ENCODE measurements at places on chromosomes 12 and 14.

- peak; percentile 46 for DNase-seq
Observed at GRCh38 chr12:30796313-30796780, 41.6 kb upstream of the CAPRIN2 start.

- no peak for DNase-seq
Observed at GRCh38 chr14:20477211-20477876, 8.1 kb downstream of the PNP start.

DNA sequence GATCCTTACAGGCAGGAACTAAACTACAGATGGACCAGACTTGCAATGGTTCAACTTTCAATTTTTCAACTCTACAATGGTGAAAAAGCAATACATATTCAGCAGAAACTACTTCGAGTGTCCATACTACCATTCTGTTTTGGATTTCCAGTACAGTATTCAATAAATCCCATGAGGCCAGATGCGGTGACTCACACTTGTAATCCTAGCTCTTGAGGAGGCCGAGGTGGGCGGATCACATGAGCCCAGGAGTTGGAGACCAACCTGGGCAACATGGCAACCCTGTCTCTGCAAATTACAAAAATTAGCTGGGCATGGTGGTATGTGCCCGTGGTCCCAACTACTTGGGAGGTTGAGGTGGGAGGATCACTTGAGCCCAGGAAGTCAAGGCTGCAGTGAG lies 336.1 kb downstream of the MED13L start:
- DNase-seq: no peak

GRCh38 chr12:15446807-15447206 lies 124.5 kb downstream of the PTPRO start:
- no peak for DNase-seq

GRCh38 chr12:14256555-14257169 lies 108.8 kb upstream of the ATF7IP start:
- peak; percentile 89 for DNase-seq

GRCh38 chr12:121452985-121453360 lies 53.1 kb downstream of the RNF34 start:
- DNase-seq: no peak

- peak; percentile 22 for DNase-seq
Observed at GRCh38 chr12:116266168-116266601, 11.3 kb downstream of the MED13L start.

- peak; percentile 97 for DNase-seq
Observed at GRCh38 chr12:7498809-7499208, 4.8 kb downstream of the CD163 start.

GRCh38 chr14:25833341-25834126 lies 764.3 kb downstream of the NOVA1 start:
- no peak for DNase-seq

GRCh38 chr12:103879878-103880277 lies 38.8 kb upstream of the NT5DC3 start:
- no peak for DNase-seq

DNA sequence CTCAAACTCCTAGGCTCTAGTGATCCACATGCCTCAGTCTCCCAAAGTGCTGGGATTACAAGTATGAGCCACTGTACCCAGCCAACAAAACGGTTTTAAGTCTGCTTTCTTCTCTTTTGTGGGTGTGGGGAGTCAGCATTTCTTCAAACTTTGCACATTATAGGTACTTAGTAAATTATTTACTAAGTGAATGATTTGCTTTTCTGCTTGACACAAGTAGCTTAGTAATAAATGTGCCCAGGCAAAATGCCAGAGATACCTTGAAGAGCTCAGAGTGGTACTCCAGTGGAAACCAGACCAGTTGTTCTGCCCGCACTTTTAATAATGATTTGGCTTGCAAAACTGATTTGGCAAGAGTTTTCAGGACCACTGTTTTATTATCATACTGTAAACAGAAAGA lies 15.0 kb downstream of the DEPDC4 start:
- DNase-seq: no peak

GRCh38 chr14:75995372-75996041 lies 9.9 kb downstream of the IFT43 start:
- DNase-seq: peak; percentile 88

- DNase-seq: peak; percentile 6
Observed at GRCh38 chr12:77003246-77003645, 62.1 kb downstream of the E2F7 start.

GRCh38 chr12:132007041-132007440 lies 57.3 kb downstream of the EP400 start:
- DNase-seq: no peak

- DNase-seq: no peak
Observed at GRCh38 chr12:123267335-123267920, 4.2 kb downstream of the CDK2AP1 start.

GRCh38 chr12:40999210-40999609 lies 188.9 kb upstream of the PDZRN4 start:
- DNase-seq: no peak

GRCh38 chr12:59890896-59891579 lies 295.2 kb downstream of the SLC16A7 start:
- no peak for DNase-seq

DNA sequence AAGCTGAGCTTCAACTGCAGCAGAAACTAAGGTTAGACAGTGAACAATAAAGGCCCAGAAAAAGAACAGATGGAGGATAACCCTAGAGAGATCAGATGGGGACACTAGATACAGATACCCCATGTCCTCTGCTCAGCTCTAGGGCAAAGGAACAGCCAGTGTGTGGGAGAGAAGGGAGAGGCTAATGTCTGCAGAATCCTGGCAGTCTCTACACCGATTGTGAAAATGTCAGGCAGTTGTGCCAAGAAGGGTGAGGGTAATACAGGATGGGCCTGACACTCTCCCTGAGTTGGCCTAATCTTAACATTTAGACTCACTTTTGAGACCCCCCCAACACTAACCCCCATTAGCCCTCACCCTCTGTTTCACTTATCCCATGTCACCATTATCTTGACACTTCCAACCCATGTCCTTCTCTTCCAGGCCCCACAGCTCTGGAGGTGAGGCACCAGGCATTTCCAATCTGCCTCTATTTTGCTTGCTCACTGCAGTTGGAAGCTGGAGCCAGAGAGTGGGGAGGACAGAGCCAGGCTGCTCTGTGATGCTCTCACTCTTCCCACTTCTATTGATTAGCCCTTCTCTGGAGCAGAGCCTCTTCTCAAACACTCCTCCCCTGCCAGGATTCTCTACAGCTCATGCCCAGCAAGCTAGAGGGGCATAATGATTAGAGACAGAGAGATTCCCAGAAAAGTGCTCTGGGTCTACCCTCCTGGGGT lies 3.0 kb upstream of the BLOC1S1 start:
- DNase-seq: no peak

- DNase-seq: no peak
Observed at GRCh38 chr12:103820361-103820760, 20.7 kb downstream of the NT5DC3 start.

- DNase-seq: no peak
Observed at GRCh38 chr12:45756666-45757065, 27.2 kb downstream of the ARID2 start.

GRCh38 chr12:111411185-111411764 lies 5.6 kb downstream of the SH2B3 start:
- no peak for DNase-seq

- DNase-seq: no peak
Observed at GRCh38 chr12:108855284-108856169, 1.9 kb downstream of the SSH1 start.

GRCh38 chr12:65051218-65051617 lies 69.9 kb downstream of the WIF1 start:
- no peak for DNase-seq

DNA sequence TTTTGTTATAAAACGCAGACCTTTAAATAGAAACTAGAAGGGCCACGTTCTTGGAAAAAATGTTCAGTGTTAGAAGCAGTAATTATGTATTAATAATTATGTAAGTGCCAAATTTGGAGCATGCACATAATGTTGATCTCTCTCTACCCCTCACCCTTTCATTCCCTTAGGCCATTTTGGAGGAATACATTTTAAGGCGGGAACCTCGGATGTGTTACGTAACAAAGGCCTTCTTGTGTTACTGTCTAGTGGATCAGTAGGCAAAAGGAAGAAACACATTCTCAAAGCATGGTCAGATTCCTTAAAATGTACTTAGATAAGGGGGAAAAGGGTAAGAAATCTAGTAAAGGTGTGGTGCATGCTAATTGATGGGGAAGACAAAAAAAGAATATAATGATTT lies 52.7 kb downstream of the RASSF3 start:
- no peak for DNase-seq

- no peak for DNase-seq
Observed at GRCh38 chr12:75192196-75192595, 17.4 kb downstream of the KCNC2 start.

DNA sequence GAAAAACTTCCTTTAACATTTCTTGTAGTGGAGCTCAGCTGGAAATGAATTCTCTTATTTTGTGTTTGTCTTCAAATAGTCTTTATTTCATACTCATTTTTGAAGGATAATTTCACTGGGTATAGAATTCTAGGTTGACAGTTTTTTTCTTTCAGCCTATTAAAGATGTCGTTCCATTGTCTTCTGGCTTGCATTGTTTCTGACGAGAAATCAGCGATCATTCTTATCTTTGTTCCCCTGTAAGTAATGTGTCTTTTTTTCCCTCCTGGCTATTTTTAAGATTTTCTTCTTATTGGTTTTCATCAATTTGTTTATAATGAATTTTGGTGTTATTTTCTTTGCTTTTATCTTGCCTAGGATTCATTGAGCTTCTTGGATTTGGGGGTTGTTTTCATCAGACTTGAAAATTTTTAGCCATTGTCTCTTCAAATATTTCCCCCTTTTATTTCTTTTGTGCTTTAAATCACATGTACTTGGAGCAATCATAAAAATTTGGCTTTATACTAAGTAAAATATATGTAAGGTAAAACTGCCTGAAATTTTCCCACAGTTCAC lies 89.4 kb downstream of the UNC79 start:
- DNase-seq: no peak

GRCh38 chr12:95943330-95943842 lies at the start of gene AMDHD1:
Gene AMDHD1, plus strand, starts transcription at chr12:95943331. Its CDS starts 68 bp downstream, at chr12:95943399.
- peak; percentile 40 for DNase-seq

- DNase-seq: no peak
Observed at GRCh38 chr12:126518596-126519200, 1453.5 kb downstream of the AACS start.

- no peak for DNase-seq
Observed at GRCh38 chr12:110111476-110112334, 12.5 kb upstream of the IFT81 start.

GRCh38 chr12:88001327-88001726 lies 27.9 kb downstream of the C12orf50 start:
- no peak for DNase-seq

GRCh38 chr12:72100854-72101253 lies 162.2 kb downstream of the TPH2 start:
- no peak for DNase-seq

GRCh38 chr12:76284816-76285750 lies 63.1 kb downstream of the BBS10 start:
- DNase-seq: peak; percentile 65

DNA sequence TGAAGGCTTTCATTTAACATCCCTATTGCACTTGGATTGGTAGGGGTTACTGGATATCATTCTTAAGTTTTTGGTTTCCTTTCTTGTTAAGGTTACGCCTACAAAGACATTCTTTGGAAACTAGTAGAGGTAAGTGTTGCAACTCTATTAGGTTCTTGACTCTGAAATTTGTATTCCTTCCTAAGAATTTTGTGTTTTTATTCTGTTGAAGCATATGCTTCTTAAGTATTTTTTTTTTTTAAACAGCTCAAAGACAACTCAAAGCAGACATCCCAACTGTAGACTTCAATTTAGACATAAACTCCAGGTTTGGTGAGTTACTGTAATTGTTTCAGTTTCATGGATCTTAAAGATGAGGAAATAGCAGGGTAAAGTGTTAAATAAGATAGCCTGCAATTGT lies 1.1 kb upstream of the RBMS2 start:
- DNase-seq: peak; percentile 43

- DNase-seq: no peak
Observed at GRCh38 chr12:32666018-32666417, 13.1 kb upstream of the DNM1L start.

GRCh38 chr12:94143438-94143837 lies 4.9 kb upstream of the PLXNC1 start:
- DNase-seq: no peak

DNA sequence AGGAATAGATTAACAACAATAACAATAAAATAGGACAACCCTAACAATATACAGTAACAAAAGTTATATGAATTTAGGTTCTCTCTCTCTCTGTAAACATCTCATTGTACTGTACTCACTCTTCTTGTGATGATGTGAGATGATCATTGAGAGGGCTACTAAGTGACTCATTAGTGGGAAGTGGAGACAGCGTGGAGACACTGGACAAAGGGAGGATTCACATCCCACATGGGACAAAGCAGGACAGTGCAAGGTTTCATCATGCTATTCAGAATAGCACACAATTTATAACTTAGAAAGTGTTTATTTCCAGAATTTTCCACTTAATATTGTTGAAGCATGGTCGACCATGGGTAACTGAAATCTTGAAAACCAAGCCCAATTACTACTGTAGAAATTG lies 26.0 kb upstream of the SPATA7 start:
- no peak for DNase-seq

DNA sequence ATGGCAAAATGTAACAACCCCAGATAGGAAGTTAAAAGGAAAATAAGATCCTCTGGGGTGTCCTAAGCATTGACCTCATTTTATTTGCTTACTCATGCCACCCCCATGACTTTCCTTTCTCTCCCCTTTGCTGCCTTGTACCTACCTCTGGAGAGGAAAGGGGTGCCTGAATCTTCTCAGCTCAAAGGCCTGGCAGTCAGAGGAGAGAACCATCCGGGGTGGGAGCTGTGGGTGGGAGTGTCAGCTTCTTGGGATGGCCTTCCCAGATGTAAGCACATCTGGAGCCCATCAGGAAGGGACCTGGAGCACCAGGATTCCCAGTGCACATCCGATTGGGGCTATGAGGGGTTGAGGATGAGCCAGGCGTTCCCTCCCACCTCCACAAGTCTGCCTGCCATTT lies 5.2 kb upstream of the ITGA5 start:
- DNase-seq: no peak

DNA sequence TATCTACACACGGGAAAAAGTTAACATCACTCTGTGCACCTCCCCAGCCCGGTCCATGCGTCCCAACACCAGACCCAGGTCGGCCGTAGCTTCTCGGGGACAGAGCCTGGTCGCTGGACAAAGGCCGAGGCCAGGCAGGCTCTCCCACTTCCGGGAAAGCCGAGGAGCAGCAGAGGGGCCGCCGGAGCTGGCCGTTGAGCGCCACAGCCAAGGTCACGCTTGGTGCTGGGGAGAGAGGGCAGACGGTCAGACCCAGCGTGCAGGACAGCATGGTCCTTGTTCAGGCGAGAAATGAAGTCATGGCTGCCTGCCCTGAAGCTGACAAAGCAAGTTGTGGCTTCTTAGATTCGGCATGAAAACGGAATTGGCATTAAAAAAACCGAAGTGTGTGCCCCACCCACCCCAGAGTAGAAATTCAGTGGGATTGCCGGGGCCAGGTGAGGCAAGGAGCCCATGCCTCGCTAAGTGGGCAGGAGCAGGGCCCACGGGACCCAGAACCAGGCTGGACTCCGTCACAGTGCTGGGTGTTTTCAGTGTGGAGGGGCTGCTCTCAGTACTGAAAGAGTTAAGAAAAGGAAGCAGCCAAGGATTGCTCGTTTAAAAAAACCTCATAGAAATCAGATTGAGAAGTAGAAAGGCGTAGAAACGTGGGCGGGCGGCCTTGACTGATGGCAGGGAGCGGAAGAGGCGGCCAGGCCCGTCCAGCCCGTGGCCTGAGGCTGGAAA lies 4.3 kb downstream of the ARL6IP4 start:
- no peak for DNase-seq

All from AG10803 (cell line).